Skin of body (tissue), 3 donors: ENCODE measurements at places on chromosomes 4 and X. TPM values are rescaled to one million over a fixed set of nuclear protein-coding genes. Genes with fewer than 3 reads are reported as not detected.

The COX7B2 gene
- total RNA-seq: not detected

The OGT gene
- 173 TPM for total RNA-seq

The PAGE4 gene
- not detected for total RNA-seq

The CCDC160 gene
- total RNA-seq: 0.20 TPM

The PABPC5 gene
- 4.9 TPM for total RNA-seq

The SLC9B1 gene
- total RNA-seq: 7.2 TPM

The SPANXC gene
- not detected for total RNA-seq

The GYPB gene
- total RNA-seq: 31.0 TPM
